ENCODE measurements at places on chromosomes 2 and 18. TPM values are rescaled to one million over a fixed set of nuclear protein-coding genes. Genes with fewer than 3 reads are reported as not detected.
A peak's percentile ranks its signal among the peaks of the same experiment; 100 is the strongest.

DNA sequence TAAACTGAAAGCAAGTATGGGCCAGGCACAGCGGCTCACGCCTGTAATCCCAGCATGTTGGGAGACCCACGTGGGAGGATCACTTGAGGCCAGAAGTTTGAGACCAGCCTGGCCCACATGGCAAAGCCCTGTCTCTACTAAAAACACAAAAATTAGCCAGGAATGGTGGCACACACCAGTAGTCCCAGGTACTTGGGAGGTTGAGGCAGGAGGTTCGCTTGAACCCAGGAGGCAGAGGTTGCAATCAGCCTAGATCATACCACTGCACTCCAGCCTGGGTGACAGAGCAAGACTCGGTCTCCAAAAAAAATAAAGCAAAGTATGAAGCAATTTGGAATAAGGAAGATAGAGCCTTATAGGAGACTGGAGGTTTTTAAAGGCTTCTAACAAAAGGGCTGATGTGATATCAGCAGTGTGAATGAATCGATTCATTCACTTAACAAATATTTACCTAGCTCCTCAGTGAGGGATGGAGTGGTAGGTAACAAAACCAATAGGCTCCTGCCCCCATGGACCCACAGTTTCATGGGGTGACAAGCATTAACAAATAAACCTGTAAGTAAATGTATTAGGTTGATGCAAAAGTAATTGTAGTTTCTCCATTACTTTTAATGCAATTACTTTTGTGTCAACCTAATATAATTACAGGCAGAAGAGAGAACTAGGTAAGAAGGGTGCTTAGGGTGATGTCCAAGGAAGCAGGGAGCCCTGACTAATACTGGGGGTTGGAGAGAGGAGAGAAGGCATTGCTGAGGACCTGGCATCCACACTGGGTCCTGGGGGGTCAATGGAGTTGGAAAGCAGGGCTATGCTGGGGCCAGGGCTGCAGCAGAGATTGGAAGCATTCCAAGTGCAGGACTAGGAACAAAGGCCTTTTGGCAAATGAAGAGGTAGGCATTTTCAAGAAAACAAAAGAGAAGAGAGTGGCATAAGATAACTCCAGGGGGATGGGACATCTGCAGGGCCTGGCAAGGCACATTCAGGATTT lies 195.4 kb upstream of the ARL4C start:
- no peaks in the 10 kb centered on the region for H3K27me3 ChIP-seq
- H3K4me3 ChIP-seq, result no peak overlapping the region
- no peaks in the 10 kb centered on the region for H3K36me3 ChIP-seq
- H3K27ac ChIP-seq, result no peak overlapping the region
- peaks cover 4% of the 10 kb centered on the region for H3K4me1 ChIP-seq

DNA sequence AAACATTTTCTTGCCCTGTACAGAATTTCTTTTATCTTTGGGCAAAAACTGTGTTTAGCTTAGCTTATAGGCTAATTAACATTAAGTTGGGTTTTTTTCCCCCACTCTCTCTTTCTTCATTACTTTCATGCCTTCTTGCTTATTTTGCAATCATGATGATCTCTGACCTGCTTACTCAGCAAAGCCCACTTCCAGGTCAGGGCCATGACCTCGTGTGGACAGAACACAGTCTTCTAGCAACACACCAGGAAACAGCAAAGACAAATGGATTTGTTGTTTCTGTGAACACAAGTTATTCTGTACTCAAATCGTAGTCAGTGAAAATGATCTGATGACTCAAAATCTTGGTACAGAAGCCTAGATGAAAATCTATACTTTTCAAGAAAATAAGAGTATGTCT lies 60.7 kb downstream of the SPATS2L start:
- DNase-seq, result no peak
- no peaks in the 10 kb centered on the region for H3K36me3 ChIP-seq
- no peaks in the 10 kb centered on the region for H3K4me1 ChIP-seq
- H3K27me3 ChIP-seq, result no peaks in the 10 kb centered on the region
- H3K4me3 ChIP-seq, result no peak overlapping the region

DNA sequence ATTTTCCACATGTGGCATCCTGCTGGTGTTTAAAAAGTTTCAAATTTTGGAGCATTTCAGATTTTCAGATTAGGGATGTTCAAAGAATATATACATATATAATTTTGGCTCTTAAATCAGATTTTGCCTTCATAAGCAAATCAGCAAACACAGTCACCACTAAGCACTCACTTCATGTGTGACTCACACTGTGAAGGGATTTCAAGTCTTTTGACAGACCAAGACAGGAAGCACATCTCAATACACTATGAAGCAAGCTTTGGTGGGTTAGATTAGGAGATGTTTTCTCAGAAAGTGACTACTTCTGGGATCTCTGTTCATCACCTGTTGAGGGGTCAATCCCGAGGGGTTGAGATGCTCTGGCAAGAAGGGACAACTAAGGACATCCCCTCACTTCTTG lies 227.8 kb upstream of the RBBP8 start:
- H3K36me3 ChIP-seq, result no peaks in the 10 kb centered on the region
- no peaks in the 10 kb centered on the region for H3K27me3 ChIP-seq
- no peaks in the 10 kb centered on the region for H3K4me1 ChIP-seq
- DNase-seq, result no peak
- no peak overlapping the region for H3K4me3 ChIP-seq

- peaks cover 3% of the 10 kb centered on the region for H3K4me1 ChIP-seq
- no peaks in the 10 kb centered on the region for H3K27me3 ChIP-seq
- DNase-seq, result no peak
- H3K4me3 ChIP-seq, result no peak overlapping the region
Observed at GRCh38 chr2:43023791-43024514, 202.5 kb downstream of the ZFP36L2 start.

- H3K36me3 ChIP-seq, result no peaks in the 10 kb centered on the region
- H3K27ac ChIP-seq, result no peak overlapping the region
- H3K4me1 ChIP-seq, result no peaks in the 10 kb centered on the region
Observed at GRCh38 chr18:27577752-27578151, 392.6 kb upstream of the CHST9 start.

DNA sequence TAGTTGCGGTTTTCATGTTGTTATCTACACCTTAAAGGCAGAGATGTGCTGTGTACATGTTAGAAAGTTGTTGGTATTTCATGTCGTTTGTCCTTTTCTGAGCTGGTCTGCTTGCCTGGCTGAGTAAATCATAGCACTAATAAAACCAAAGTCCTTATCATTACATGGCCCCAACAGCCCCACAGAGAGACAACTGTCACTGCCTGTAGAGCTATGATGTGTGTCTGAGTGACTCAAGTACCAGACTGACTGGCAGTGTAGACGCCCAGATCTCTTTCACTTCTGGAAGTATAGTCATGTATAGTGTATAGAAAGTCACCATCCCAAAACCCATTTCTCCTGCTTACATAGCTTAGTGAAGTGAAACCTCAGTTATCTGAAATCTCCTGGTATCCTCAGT lies 4.3 kb downstream of the SOCS6 start:
- no peak overlapping the region for H3K27ac ChIP-seq
- H3K27me3 ChIP-seq, result no peaks in the 10 kb centered on the region
- DNase-seq, result no peak
- peaks cover 18% of the 10 kb centered on the region for H3K4me1 ChIP-seq

- no peak overlapping the region for H3K4me3 ChIP-seq
- H3K27me3 ChIP-seq, result no peaks in the 10 kb centered on the region
- H3K27ac ChIP-seq, result no peak overlapping the region
- DNase-seq, result no peak
Observed at GRCh38 chr2:235291461-235291860, 202.4 kb upstream of the AGAP1 start.

DNA sequence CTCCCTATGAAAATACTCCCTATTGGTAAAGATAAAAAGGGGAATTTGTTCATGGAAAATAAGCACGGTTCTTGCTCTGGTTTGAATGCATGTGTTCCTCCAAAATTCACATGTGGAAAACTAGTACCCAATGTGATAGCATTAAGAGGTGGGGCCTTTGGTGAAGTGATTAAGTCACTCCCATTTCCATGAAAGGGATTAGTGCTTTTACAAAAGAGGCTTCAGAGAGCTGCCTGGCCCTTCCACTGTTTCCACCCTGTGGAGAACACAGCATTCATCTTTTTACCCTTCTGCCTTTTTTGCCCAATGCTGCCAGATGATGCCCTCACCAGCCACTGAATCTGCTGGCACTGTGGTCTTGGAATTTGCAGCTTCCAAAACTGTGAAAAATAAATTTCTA lies 666.8 kb downstream of the ARHGAP15 start:
- H3K4me3 ChIP-seq, result no peak overlapping the region
- H3K36me3 ChIP-seq, result no peaks in the 10 kb centered on the region
- H3K27me3 ChIP-seq, result no peaks in the 10 kb centered on the region
- no peak for DNase-seq
- H3K27ac ChIP-seq, result no peak overlapping the region
- H3K4me1 ChIP-seq, result no peaks in the 10 kb centered on the region

GRCh38 chr2:178005756-178006155 lies 66.8 kb downstream of the PDE11A start:
- H3K4me3 ChIP-seq, result no peak overlapping the region
- H3K36me3 ChIP-seq, result no peaks in the 10 kb centered on the region
- H3K27me3 ChIP-seq, result no peaks in the 10 kb centered on the region
- no peaks in the 10 kb centered on the region for H3K4me1 ChIP-seq

DNA sequence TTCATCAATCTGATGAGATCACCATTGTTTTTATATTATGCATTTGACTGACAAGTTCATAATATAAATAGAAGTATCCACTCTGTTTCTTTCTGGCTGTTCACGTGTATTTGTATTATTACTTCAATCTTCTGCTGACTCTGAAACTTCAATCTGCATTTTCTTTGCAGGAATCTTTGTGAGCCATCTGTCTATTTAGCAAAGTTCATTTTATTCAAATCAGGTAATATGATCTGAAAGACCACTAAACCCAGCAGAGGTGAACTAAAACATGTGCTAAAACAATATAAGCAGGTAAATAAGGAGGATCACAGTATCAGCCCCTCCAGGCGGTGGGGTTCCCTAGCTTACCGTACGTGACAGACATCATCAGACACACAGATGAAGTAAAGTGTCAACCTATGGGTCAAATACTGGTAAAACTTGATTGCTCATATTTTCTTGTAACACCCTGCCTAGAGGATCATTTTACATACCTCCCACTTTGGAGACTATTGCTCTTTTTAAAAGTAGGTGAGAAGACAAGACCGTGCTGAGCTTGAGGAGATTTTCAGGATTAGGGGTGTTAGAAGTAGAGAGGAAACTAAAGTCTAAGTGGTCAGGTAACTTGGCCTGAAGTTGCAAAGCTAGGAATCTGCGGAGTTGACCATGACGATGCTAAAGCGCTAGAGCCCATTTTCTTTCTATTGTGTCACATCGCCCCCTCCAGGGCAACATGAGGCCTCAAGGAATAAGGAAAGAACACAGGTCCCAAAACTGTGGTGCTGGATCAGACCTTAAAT lies 9.0 kb downstream of the DTNB start:
- H3K4me1 ChIP-seq, result no peaks in the 10 kb centered on the region
- no peak overlapping the region for H3K27ac ChIP-seq
- H3K36me3 ChIP-seq, result no peaks in the 10 kb centered on the region
- no peaks in the 10 kb centered on the region for H3K27me3 ChIP-seq

DNA sequence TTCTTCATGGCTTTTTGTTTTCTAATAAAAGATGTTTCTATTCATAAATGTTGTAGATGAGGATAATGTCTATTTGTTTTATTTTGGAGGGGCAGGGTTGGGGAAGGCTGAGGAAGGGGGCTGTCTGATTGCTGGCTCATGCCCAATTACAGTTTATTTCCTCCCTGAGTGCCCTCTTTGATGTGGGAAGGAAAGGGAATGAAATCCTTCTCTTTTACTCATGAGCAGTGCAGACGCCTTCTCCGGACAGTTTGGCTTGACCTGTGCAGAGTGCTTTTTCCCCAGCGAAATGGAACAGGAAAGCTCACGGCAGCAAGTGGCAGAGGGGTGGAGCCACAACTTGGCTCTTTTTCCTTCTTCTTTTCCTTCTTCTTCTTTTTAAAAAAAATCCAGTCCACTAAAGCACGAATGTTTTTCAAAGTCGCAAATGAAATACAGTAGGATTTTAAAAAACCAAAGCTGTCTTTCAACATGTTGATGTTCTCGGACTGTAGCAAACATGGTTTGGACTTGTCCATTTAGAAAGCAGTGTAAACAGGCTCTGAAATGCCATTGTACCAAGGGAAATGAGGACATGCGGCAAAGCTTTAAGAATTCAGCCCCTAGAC lies 34.5 kb downstream of the RAB31 start:
- no peak for DNase-seq
- H3K4me3 ChIP-seq, result peak overlapping the region; percentile 45
- H3K4me1 ChIP-seq, result peaks cover 18% of the 10 kb centered on the region
- H3K27me3 ChIP-seq, result no peaks in the 10 kb centered on the region
- peak overlapping the region; percentile 57 for H3K27ac ChIP-seq

GRCh38 chr2:8234757-8235374 lies 447.0 kb upstream of the ID2 start:
- H3K4me3 ChIP-seq, result peak overlapping the region; percentile 16
- peak; percentile 62 for DNase-seq
- no peaks in the 10 kb centered on the region for H3K36me3 ChIP-seq
- H3K4me1 ChIP-seq, result peaks cover 8% of the 10 kb centered on the region

GRCh38 chr2:46663614-46664013 lies 184.2 kb downstream of the TMEM247 start:
- no peaks in the 10 kb centered on the region for H3K36me3 ChIP-seq
- no peak overlapping the region for H3K4me3 ChIP-seq
- H3K27me3 ChIP-seq, result no peaks in the 10 kb centered on the region
- H3K4me1 ChIP-seq, result no peaks in the 10 kb centered on the region
- no peak for DNase-seq

DNA sequence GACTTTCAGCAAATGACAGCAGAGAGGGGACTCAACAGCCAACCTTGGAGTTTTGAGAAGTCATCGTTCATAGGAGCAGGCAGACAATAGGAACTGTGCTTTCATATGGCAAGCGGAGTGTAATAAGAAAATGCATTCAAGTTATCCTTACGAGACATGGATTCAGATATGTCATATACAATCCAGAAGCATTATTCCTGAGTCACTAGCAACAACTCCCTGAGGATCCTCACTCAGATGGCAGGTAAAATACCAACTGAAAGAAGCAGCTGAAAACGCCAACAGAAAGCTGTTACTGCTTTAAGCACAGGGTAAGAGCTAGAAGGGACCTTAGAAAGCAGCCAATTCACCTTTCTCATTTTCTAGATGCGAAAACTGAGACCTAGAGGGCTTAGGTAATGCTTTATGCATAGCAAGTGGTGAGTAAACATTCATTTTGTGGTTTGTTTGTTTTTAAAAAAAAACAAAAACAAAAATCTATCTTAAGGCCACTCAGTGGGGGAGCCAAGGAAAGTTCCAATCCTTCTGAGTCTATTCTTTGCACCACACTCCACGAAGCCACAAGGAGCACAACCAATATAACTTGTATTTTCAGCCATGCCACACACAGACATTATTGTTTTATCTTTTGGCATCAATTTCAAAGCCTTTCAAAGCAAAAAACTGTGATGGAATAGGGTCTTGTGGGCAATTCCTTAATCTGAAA lies 89.1 kb upstream of the RIOK3 start:
- no peak overlapping the region for H3K4me3 ChIP-seq
- no peak overlapping the region for H3K27ac ChIP-seq
- DNase-seq, result no peak

Gene FBXO48
- total RNA-seq, result 1.3 TPM

Gene TCF23
- total RNA-seq, result 0.38 TPM

Gene OSBPL6
- total RNA-seq, result 0.91 TPM

Gene TMEM17
- 3.2 TPM for total RNA-seq

Gene CNRIP1
- 14.1 TPM for total RNA-seq

Gene MERTK
- 32.2 TPM for total RNA-seq

Gene GPR45
- total RNA-seq, result not detected

Gene ABCG5
- not detected for total RNA-seq

Gene DOK6
- 3.8 TPM for total RNA-seq

Gene ALK
- total RNA-seq, result 0.13 TPM

Gene CSRNP3
- total RNA-seq, result 6.4 TPM

Gene TUBB8B
- total RNA-seq, result not detected

Gene DSC3
- total RNA-seq, result not detected
